ENCODE measurements at places on chromosomes 3 and 15.

- peak; percentile 31 for DNase-seq
These were observed at the start of gene RFTN1 for GRCh38 chr3:16513141-16514020. Gene RFTN1, minus strand, starts transcription at chr3:16513699. Its CDS starts 19,830 bp downstream, at chr3:16493869.

GRCh38 chr3:43638594-43639447 is 17.0 kb upstream of the ANO10 start:
- peak; percentile 16 for DNase-seq

- DNase-seq = no peak
These were observed 173.2 kb downstream of the THSD4 start for GRCh38 chr15:71288348-71288955.

GRCh38 chr3:45464336-45465170 is 76.2 kb downstream of the LARS2 start:
- DNase-seq = no peak

DNA sequence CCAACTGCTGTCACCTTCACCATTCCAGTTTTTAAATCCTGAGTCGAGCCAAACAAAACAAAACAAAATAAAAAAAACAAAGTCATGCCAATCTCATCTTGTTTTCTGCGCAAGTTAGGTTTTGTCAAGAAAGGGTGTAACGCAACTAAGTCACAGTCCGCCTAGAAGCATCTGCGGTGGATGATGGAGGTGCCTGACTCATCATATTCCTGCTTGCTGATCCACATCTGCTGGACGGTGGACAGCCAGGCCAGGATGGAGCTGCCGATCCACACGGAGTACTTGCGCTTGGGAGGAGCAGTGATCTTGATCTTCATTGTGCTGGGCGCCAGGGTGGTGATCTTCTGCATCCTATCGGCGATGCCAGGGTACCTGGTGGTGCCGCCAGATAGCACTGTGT is 162.1 kb downstream of the WDR76 start:
- DNase-seq = no peak

GRCh38 chr3:53843195-53844177 is 2.7 kb downstream of the CHDH start:
- DNase-seq = no peak

GRCh38 chr15:62753518-62754221 is 288.9 kb upstream of the TPM1 start:
- DNase-seq = no peak

DNA sequence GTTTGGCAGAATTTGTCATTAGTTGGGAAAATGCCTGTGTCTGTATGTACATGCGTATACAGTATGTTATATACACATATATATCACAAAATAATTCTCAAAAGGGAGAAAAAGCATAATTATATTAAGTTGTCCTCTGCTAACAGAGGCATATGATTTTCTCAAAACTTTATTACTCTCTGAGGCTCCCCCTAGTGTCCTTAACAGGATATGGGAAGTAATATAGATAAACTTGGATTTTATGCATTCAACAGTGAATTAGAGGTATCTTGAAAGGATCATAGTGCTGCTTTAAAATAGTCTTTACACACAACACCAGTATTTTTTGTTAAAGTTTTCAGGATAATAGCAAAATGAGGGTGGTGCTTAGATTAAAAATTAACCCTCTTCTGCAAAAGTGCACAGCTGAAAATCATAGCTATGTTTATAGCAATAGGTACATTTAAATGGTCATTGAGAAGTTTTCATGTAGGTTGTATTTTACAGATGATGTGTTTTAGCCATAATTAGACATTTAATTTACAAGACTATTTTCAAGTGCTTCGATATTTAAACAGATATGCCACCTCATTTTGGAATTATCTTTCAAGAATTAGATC is 454.0 kb upstream of the ROBO2 start:
- DNase-seq = no peak

DNA sequence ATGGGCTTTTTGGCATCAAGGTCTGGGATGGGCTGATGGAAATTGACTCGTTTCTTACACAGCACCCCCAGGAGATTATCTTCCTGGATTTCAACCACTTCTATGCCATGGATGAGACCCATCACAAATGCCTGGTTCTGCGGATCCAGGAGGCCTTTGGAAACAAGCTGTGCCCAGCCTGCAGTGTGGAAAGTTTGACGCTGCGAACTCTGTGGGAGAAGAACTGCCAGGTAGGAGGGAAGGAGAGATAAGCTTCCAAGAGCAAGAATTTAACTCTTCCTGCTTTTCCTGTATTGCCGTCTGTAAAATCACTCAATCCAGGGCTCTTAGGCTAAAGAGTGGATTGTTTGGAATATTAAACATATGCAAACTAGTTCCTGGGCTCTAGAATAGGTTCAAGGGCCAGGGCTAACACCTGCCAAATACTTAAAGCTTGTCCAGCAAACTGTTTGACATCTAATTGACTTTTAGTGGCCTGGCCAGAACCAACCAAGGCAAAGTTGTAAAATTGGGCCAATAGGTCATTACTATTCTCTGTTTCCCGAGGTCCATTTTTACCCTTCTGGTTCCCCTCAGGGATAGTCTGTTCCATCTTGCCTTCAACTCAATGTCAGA is 113.1 kb upstream of the ZBED2 start:
- no peak for DNase-seq

- no peak for DNase-seq
These were observed 78.6 kb upstream of the TSEN2 start for GRCh38 chr3:12405432-12406272.

DNA sequence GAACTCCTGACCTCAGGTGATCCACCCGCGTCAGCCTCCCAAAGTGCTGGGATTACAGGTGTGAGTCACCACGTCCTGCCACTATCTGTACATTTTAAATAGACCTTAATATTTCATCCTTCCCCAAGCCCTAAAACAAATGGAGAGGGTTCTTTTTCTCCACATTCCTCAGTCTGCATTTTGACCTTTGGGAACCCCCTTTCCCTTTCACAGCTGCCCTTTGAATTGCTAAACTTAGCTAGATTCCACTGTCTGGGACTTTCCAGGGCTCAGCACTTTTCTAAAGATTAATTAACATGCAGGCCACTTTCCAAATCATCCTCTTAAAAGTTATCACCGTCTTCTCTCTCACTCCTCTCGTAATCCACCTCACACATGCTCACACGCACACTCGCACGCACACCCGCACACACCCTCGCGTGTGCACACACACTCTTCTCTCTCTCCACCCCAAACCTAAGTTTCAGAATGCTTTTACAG is 124.2 kb downstream of the TMCO5A start:
- DNase-seq = no peak

DNA sequence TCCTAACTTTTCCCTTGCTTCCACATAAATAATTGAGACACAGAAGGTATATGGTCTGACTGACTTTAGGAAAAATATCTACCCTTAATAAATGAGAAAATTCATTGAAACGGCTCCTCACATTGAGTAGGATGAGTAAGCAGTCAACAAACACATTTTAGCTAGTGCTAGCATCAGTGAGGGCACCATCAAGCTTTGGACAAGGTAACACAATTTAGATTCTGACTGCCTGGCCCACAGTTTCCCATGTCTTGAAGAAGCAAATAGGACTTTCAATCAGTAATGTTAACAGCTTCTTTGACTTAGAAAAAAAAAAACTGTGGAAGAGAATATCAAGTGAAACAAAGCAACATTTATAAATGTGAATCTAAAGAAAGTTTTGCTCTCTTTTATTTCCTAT is 70.1 kb upstream of the MBNL1 start:
- no peak for DNase-seq

DNA sequence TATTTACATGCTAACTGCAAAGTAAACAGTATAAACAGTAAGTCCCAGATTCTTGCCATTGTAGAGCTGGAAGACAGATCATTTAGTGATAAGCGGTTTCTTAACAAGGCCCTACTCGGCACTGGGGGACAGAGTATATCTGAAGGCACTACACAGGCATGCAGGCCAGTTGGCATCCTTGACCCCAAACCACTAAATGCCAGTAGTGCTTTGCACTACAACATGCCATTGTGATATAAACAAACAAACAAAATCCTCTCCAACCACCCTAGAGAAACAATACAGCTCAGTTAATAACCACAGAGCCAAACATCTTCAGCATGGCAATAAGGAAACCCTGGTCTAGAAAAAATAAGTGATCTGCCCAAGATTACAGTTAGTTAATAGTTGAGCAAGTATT is 5.3 kb downstream of the AQR start:
- no peak for DNase-seq

DNA sequence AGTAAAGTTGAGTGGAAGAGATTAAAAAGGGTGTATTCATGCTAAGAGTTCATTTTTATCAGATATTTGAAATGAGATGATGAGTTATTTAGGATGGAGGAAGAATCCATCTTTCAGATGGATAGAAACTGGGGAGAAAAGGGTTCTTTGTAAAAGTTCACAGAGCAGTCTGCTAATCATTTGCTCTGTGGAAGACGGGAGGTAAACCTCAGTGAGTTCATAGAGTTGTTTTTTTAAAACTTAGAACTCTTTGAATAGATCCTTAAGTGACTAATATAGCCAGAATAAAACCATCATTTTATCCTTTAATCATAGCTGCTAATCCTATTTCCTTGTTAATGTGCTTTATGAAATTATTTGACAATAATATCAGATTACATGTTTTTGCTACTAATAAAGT is 5.1 kb downstream of the RASA2 start:
- no peak for DNase-seq

DNA sequence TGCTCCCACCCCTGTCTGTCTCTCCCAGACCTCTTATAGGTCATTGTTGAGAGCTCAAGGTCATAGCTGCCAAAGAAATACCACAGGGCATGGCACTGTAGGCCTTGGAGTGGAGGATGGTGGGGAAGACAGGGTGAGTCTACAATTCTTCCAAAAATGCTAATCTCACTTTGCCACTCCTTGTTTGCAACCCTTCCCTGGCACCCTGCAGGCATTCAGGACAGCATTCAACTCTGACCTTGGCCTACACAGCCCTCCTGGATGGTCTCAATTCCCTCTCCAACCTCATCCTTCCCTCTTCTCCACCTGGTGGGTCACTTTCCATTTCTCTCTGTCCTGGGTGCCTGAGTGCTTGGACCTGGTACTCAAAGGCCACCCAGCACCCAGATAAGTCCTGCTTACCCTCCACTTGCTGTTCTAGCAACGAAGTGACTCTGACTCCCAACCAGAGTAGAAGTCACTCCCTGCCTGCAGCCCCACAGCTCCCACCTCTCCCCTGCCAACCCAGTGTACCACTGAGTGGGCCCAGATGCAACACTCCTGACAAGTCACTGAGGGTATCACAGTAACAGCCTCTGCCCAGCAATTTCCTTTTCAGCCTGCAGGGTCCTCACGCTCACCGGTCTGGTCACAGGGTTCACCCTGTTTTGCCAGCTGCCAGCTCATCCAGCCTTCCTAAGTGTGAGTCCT is 36.6 kb downstream of the AMOTL2 start:
- no peak for DNase-seq

- no peak for DNase-seq
These were observed 810 bp downstream of the PTPRG start for GRCh38 chr3:61562042-61562720.

GRCh38 chr15:75355369-75355768 is 8.5 kb downstream of the NEIL1 start:
- DNase-seq = no peak

DNA sequence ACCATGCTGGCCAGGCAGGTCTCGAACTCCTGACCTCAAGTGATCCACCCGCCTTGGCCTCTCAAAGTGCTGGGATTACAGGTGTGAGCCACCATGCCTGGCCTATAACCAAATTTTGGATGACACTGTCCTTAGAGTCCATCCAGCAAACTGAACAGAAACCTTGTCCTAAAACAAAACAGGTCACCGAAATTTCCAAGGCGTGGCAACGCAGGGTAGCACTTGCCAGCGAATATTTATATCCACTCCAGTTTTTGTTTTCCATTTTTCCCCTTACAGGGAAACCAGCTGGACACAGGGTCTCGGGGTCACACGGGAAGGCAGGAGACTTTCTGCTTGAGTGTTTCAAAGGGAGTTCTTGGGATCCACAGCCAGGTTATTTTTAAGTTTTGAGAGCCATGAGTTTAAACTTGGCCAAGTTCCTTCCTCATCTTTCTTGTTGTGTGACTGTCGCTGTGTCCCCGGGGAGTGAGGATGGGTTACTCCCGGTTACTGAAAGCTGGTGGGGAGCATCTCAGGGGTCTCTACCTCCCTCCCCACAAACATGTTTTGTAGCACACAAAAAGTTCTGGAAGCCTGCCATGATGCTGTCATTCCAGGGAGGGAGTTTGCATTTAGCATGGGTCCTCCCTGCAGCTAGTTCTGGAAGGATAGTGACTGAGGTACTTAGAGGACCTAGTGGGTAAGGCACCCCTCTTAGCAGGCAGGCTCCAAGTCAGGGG is 12.6 kb downstream of the LIMD1 start:
- no peak for DNase-seq

- no peak for DNase-seq
These were observed 6.0 kb downstream of the FOXB1 start for GRCh38 chr15:60009980-60010732.

- DNase-seq = no peak
These were observed 262.5 kb upstream of the ATP10A start for GRCh38 chr15:26125664-26126063.

GRCh38 chr15:63166219-63166618 is 8.9 kb upstream of the RPS27L start:
- DNase-seq = no peak

DNA sequence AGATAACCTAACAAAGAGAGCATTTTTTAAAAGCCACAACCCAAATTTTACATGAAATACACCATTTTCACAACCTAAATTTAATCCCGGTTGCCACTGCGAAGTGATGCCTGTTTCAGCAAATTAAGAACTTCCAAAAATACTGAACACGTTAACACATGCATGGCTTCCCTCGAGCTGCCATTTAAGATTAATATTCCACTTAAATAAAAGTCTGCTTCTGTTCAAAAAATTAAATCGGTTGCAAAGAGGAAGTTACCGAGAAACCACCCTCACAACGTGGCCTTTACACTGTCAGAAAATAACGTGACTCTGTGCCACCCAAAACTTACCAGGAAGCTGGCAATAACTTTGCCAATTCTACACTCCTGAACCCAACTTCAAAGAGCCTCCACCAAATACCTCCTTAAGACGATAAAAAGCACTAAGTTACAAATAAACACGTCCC is 1.2 kb downstream of the TBL1XR1 start:
- peak; percentile 17 for DNase-seq

GRCh38 chr3:39146611-39147591 is 6.5 kb downstream of the CSRNP1 start:
- peak; percentile 77 for DNase-seq

DNA sequence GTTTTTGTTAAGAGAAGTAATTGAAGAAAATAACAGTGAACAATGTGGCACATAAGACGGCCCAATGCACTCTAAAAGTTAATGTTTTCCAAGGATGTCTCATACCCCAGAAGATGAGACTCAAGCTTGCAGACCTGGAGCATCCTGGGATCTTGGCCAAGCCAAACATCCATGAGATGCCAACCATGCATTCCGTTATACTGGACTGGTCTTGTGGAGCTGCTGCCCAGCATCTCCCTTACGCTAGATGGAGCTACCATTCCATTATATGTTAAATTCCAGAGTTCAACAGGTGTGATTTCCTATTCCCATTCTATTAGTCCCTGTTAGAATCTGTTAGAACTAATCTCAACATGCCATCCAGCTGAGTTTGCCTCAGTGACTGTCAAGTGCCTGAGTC is 181.8 kb downstream of the PDCD6IP start:
- DNase-seq = no peak

GRCh38 chr15:95394186-95395067 is 936.1 kb upstream of the NR2F2 start:
- no peak for DNase-seq

Data from activated CD4-positive, alpha-beta T cell treated with anti-CD3 and anti-CD28 coated beads, Interleukin-2, amount 50 U/mL, for 4 hours (primary cell).